MCF 10A (cell line): ENCODE measurements at places on chromosomes 12 and 14. TPM values are rescaled to one million over a fixed set of nuclear protein-coding genes. Genes with fewer than 3 reads are reported as not detected.

The DPPA3 gene
- not detected in 2 replicates for total RNA-seq

The SRSF5 gene
- total RNA-seq: 281 and 316 TPM in 2 replicates

The KRT6C gene
- 0.19 and 0.44 TPM in 2 replicates for total RNA-seq

The HOXC12 gene
- not detected in 2 replicates for total RNA-seq

The C14orf180 gene
- total RNA-seq: not detected in 2 replicates

The EGLN3 gene
- 0.17 and 0.54 TPM in 2 replicates for total RNA-seq

The TMEM63C gene
- 5.1 and 9.3 TPM in 2 replicates for total RNA-seq

The GARIN6 gene
- not detected in 2 replicates for total RNA-seq

DNA sequence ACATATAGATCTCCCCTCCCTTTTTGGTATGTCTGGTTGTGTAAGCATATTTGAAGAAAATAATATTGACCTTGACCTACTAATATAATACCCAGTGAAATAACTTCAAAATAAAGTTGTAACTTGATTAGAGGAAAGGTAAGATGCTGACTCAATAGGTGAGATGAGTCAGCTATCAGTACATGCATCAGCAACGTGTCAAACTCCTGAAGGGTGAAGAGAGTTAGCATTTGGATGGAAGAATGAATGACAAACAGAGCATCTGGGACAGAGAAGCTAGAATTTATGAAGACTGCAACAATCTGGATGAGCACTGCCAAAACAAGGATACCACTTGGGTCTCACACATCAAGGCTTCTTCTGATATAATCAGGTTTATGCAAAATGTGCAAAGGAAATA lies 74.9 kb downstream of the PPP2R5E start:
- peaks cover 26% of the 10 kb centered on the region for H3K4me1 ChIP-seq
- DNase-seq: peak; percentile 58
- no peaks in the 10 kb centered on the region for H3K27me3 ChIP-seq
- no peaks in the 10 kb centered on the region for H3K36me3 ChIP-seq

DNA sequence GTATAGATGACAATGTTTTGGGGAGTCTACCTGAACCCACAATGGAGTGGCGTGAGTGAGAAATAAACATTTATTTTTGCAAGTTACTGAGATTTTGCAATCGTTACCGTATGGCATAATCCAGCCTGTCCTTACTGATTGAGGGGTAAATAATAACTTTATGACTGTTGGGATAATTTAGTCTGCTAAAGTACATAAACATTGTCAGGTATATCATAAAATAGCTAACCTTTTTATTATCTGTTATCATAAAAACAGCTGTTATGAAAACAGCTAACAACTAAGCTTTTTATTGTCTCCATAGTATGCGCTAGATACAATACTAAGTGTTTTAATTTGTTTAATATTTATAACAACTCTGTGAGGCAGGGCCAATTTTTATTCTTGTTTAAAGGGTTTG lies 10.3 kb downstream of the ACSS3 start:
- H3K27ac ChIP-seq: no peak overlapping the region
- no peaks in the 10 kb centered on the region for H3K36me3 ChIP-seq
- H3K4me1 ChIP-seq: no peaks in the 10 kb centered on the region
- H3K27me3 ChIP-seq: peaks cover 37% of the 10 kb centered on the region
- no peak overlapping the region for H3K4me3 ChIP-seq

GRCh38 chr12:50924439-50925341 lies 27.7 kb upstream of the HIGD1C start:
- peak overlapping the region; percentile 93 for H3K27ac ChIP-seq
- H3K4me1 ChIP-seq: peaks cover 33% of the 10 kb centered on the region
- peak; percentile 97 for DNase-seq

- H3K27ac ChIP-seq: no peak overlapping the region
- no peak overlapping the region for H3K4me3 ChIP-seq
- no peak for DNase-seq
- no peaks in the 10 kb centered on the region for H3K36me3 ChIP-seq
These were observed 25.6 kb upstream of the DBX2 start for GRCh38 chr12:45076417-45077026.

GRCh38 chr12:27105746-27106536 lies 23.6 kb upstream of the C12orf71 start:
- no peaks in the 10 kb centered on the region for H3K27me3 ChIP-seq
- no peak overlapping the region for H3K27ac ChIP-seq
- no peaks in the 10 kb centered on the region for H3K36me3 ChIP-seq

DNA sequence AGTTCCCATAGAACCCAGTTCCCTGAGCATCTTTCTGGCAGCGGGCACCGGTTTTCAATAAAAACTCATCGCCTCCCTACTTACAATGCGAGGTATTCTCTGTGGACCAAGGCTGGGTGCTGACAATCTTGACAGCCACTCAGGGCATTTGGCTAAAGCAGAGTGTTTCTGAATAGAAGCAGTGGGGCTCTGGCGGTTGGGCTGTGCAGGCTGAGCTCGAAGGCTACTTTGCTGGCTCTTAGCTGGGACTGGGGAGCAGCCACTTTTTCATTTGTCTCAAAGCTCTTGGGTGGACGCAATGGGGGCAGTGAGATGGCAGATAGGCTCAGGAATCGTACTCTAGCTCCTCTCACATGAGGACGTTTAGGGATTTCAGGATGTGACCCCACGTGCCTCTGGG lies 151.8 kb downstream of the UNC79 start:
- no peaks in the 10 kb centered on the region for H3K36me3 ChIP-seq
- no peak overlapping the region for H3K4me3 ChIP-seq
- peaks cover 30% of the 10 kb centered on the region for H3K27me3 ChIP-seq
- H3K27ac ChIP-seq: no peak overlapping the region
- no peak for DNase-seq

DNA sequence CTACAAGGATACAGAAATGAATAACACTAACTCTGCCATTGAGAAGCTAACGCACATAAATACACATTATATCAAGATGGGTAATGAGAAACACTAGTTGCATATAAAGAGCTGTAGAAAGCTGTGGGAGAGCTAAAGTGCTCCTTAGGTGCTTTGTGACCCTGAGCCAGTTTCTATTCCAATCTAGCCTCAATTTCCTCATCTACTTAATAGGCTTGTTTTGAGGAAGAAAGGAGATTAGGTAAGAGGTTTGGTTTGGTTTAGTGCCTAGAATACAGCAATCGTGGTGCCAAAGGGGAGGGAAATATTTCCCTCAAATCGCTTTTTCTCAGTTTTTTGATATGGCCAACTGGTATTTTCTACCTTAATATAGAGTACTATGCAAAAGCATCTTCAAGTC lies 994 bp downstream of the SRP54 start:
- H3K27ac ChIP-seq: no peak overlapping the region
- H3K36me3 ChIP-seq: no peaks in the 10 kb centered on the region
- DNase-seq: peak; percentile 0

GRCh38 chr14:52244997-52245396 lies 22.5 kb upstream of the PTGDR start:
- no peaks in the 10 kb centered on the region for H3K27me3 ChIP-seq
- no peaks in the 10 kb centered on the region for H3K36me3 ChIP-seq
- H3K4me1 ChIP-seq: peaks cover 17% of the 10 kb centered on the region
- no peak overlapping the region for H3K4me3 ChIP-seq
- no peak overlapping the region for H3K27ac ChIP-seq
- no peak for DNase-seq

DNA sequence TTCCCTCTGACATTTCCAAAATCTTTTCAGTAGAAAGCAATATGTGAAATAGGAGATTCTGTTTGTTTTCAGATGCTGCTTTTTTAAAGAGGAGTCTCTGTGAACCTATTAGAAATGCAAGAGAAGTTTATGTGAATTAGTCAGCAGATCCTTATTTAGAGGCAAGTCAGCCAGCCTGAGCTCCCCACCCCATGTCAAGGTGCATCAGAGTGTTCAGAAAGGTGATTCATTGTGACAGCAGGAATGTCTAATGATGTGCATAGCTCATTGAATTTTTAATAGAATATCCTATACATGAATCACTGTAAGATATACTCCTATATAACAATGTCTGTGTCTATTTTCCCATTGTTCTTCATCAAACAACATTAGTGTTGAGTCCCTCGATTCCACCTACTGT lies 1222.4 kb upstream of the USP15 start:
- H3K4me1 ChIP-seq: peaks cover 6% of the 10 kb centered on the region
- DNase-seq: peak; percentile 53
- no peaks in the 10 kb centered on the region for H3K27me3 ChIP-seq

- H3K27ac ChIP-seq: no peak overlapping the region
- no peaks in the 10 kb centered on the region for H3K36me3 ChIP-seq
- no peaks in the 10 kb centered on the region for H3K27me3 ChIP-seq
- no peak for DNase-seq
- no peak overlapping the region for H3K4me3 ChIP-seq
These were observed 368.8 kb downstream of the ALG10 start for GRCh38 chr12:34390846-34391700.

GRCh38 chr12:1935700-1936378 lies 17.4 kb upstream of the CACNA2D4 start:
- no peak for DNase-seq
- no peak overlapping the region for H3K4me3 ChIP-seq
- H3K4me1 ChIP-seq: peaks cover 4% of the 10 kb centered on the region

DNA sequence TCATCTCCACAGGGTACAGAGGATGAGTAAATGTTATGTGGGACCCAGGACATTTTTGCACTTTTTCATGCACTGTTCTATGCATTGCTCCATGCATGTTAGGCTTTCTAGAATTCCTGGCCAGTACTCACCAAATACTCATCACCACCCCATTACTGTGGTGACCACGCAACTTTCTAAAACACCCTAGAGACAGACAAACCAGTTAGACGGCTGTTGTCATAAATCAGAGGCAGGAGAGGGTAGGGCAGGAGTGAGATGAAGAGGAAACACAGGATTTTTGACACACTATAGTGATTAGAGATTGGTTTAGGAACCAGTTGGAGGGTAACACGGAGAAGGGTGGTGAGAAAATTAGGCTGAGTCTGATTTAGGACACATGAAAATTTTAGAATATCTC lies 59.3 kb downstream of the IFNG start:
- H3K4me3 ChIP-seq: no peak overlapping the region
- peaks cover 9% of the 10 kb centered on the region for H3K27me3 ChIP-seq
- peaks cover 17% of the 10 kb centered on the region for H3K4me1 ChIP-seq
- no peaks in the 10 kb centered on the region for H3K36me3 ChIP-seq
- no peak for DNase-seq

GRCh38 chr14:105497671-105498429 lies 6.8 kb downstream of the TEDC1 start:
- H3K27me3 ChIP-seq: no peaks in the 10 kb centered on the region
- no peak for DNase-seq
- no peak overlapping the region for H3K4me3 ChIP-seq
- no peak overlapping the region for H3K27ac ChIP-seq

- no peaks in the 10 kb centered on the region for H3K27me3 ChIP-seq
- H3K4me3 ChIP-seq: no peak overlapping the region
- peaks cover 59% of the 10 kb centered on the region for H3K4me1 ChIP-seq
- no peak for DNase-seq
These were observed 18.6 kb downstream of the RASSF8 start for GRCh38 chr12:25977047-25977446.

DNA sequence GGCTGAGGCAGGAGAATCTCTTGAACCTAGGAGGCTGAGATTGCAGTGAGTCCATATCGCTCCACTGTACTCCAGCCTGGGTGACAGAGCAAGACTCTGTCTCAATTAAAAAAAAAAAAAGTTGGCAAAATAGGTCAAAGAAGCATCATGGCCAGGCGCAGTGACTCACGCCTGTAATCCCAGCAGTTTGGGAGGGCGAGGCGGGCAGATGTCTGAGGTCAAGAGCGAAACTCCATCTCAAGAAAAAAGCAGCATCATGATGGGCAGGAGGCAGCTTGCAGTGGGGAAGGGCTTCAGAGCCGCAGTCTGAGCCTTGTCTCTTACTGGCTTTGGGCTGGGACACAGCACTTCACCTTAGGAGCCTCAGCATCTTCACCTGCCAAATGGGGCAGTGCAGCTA lies 21.4 kb downstream of the TEAD4 start:
- peaks cover 11% of the 10 kb centered on the region for H3K36me3 ChIP-seq
- DNase-seq: no peak
- no peaks in the 10 kb centered on the region for H3K27me3 ChIP-seq
- no peak overlapping the region for H3K27ac ChIP-seq
- H3K4me1 ChIP-seq: peaks cover 8% of the 10 kb centered on the region

GRCh38 chr14:85566603-85567002 lies 36.7 kb downstream of the FLRT2 start:
- H3K27me3 ChIP-seq: no peaks in the 10 kb centered on the region
- peak; percentile 67 for DNase-seq
- peak overlapping the region; percentile 35 for H3K4me3 ChIP-seq
- peaks cover 18% of the 10 kb centered on the region for H3K4me1 ChIP-seq
- H3K27ac ChIP-seq: peak overlapping the region; percentile 94
- H3K36me3 ChIP-seq: peaks cover 32% of the 10 kb centered on the region

- no peak overlapping the region for H3K4me3 ChIP-seq
- DNase-seq: no peak
- no peak overlapping the region for H3K27ac ChIP-seq
These were observed 1323.3 kb downstream of the LRFN5 start for GRCh38 chr14:42929806-42930480.

DNA sequence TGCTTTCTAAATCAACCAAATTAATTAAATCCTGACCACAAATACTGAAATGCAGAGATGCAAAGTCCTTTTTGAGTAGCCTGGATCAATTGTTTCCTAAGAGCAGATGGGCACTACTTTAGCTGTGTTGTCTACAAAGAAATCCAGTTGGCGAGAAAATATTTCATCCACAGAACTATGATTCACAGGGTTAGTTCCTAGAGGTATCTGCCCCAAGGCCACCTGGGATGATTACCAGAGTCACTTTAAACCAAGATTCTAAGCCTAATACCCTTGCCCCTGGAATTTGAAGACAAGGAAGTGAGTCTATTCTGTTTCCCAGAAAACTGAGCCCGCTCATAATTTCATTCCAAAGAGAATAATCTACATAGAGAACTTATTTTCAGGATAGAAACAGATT lies 198.4 kb downstream of the PPM1H start:
- H3K27ac ChIP-seq: no peak overlapping the region
- DNase-seq: peak; percentile 17
- no peak overlapping the region for H3K4me3 ChIP-seq
- H3K4me1 ChIP-seq: peaks cover 15% of the 10 kb centered on the region

DNA sequence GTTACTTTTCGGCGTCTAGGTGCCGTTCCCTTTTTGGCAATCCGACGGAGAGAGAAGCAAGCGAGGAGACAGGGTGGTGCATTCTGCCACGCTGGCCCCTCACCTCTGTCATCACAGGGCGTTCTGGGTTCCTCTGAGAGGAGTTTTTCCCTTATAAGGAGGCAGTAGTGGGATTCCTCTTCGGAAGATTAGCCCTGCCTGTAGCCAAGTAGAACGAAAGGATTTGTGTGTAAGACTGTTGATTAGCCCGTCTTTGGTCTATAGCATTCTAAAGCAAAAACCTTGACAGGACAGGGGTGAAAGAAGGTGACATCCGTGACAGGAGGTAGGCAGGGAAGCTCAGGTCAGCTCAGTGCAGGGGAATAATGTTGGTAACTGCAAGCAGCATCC lies 9.1 kb upstream of the NEMF start:
- no peak overlapping the region for H3K4me3 ChIP-seq
- H3K36me3 ChIP-seq: peaks cover 18% of the 10 kb centered on the region
- H3K4me1 ChIP-seq: no peaks in the 10 kb centered on the region
- H3K27me3 ChIP-seq: no peaks in the 10 kb centered on the region
- peak; percentile 67 for DNase-seq
- no peak overlapping the region for H3K27ac ChIP-seq
